ENCODE measurements at places on chromosomes 7 and 10.

GRCh38 chr10:51806079-51806835 lies 106.9 kb upstream of the CSTF2T start:
- DNase-seq = no peak

DNA sequence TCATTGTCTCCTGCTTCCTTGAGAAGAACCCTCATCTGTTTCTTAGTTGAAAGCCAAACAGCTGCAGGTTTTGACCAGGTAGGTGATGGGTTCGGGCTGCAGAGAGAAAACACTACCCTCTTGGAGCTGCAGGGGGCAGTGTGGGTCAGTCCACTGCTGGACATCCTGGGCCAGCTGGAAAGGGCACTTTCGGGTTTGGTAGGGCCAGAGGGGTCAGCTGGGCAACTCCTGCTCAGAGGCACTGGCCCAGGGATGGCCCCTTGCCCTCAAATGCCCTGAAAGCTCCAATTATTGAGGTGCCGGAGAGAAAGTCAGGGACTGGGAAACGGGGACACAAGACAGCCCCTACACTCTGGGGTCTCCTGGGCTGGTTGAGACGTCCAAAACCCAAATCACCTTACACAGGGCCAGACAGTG lies 90.7 kb downstream of the MKI67 start:
- DNase-seq = peak; percentile 41

GRCh38 chr10:129474642-129475041 lies 7.6 kb downstream of the MGMT start:
- no peak for DNase-seq

GRCh38 chr7:31935124-31936054 lies 134.8 kb downstream of the PDE1C start:
- DNase-seq = no peak

DNA sequence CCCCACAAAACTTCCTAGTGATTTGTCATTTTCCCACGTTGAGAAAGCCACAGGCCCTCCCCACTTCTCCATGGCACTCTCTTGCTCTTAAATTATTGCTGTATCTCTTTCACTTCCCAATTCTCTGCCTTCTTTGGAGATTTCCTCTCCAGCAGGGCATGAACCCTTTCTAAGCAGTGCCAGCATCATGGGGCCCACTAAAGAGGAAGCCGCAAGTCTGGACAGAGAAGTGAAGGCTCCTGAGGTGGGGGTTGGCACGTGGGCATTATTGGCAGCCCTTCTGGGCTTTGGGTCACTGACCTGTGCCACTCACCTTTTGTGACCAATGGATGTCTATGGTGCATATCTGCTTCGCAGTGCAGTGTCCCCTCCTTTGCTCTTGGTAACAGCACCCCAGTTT lies 97.7 kb upstream of the TCF7L2 start:
- DNase-seq = no peak

DNA sequence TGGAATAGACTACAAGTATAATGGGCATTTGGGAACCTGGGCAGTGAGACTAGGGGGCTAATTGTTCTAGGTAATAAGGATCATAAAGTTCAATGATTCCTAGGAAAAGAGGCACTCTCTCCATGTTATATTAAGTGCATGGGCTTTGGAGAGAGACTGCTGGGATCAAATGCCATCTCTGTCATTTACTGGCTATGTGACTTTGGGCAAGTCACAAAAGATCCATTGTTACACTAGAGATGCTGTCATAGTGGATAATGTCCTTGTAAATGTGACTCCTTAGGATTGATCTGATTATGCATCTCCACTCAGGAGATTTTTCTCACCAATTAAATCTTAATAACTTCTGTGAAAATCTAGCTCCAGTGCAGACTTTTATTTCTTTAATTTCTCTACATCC lies 156.3 kb upstream of the CACNA2D1 start:
- DNase-seq = no peak

GRCh38 chr7:50857804-50858489 lies 75.3 kb upstream of the GRB10 start:
- no peak for DNase-seq

DNA sequence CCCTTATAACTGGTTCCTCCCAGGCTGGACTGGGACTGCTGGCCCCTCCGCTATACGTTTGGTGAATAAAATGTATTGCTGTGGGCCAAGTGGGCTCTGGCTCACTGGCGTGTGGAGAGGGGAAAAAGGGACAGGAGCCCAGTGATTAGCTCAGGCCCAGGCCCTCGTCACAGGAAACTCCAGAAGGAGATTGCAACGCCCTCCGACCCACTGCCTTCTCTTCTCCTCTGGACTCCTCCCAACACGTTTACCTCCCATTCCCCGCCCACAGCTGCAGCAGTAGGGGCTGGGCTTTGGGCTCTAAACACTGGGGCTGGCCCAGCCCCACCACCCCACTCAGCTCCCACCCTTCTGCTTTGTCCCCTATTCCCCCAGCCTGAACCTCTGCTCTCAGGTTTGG lies 173.9 kb downstream of the NEURL1 start:
- DNase-seq = no peak

GRCh38 chr7:27194686-27195379 lies 5.1 kb downstream of the HOXA13 start:
- no peak for DNase-seq

GRCh38 chr10:103445767-103446567 lies 6.2 kb downstream of the CALHM2 start:
- no peak for DNase-seq

GRCh38 chr7:26759108-26759507 lies 105.3 kb downstream of the SKAP2 start:
- DNase-seq = no peak

DNA sequence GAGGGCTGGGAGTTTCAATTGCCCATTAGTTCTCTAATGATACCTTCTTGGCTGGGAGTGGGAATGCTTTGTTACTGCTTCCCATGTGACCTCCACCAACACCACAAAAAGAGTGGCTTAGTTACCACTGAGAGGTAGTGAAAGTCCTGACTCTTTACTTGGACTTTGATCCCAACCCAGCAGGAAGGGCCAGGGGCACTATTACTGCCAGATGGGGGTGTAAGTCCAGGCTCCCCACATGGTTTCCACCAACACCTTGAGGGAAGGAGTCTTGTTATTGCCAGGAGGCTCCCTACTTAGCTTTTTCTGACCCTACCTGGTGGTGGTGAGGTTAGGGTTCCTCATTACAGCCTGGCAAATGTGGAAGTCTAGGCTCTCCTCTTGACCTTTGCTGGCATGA lies 11.4 kb downstream of the GGCT start:
- DNase-seq = no peak

GRCh38 chr10:62027841-62028501 lies 126.5 kb downstream of the ARID5B start:
- DNase-seq = no peak

DNA sequence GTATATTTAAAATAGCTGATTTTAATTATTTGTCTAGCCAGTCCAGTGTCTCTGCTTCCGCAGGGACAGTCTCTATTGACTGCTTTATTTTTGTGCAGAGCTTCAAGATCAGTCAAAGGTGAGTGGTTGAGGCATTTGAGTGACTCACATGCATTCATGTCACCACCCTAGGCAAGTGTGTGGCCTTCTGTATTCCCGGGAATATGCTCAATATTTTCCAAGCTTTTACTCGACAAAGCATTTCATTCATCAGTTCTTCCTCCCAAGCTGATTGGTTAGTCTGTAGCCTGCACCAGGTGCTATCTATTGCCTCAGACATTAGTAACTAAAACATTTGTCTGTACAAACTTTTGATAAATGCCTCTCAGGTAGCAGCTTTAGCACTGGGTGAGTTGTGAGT lies 471.5 kb upstream of the NRG3 start:
- DNase-seq = no peak

- no peak for DNase-seq
Measured at GRCh38 chr10:26911811-26912461, 51.2 kb upstream of the ABI1 start.

DNA sequence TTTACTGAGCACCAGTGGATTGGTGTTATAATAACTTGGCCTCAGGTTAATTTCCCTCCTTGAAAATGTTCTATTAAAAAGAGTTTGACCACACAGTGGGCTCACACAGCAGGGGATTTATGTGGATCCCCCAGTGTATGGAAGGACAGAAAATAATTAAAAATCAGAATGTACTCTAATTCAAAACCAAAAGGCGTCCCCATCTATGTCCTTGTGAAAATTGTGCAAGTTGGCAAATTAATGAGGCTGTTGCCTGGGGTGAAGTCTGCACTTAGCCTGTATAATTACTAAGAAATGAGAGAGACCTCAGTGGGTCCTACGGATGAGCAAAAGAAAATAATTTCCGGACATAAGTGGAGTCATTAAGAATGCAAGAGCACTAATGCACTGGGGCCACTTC lies 31.1 kb downstream of the PIK3CG start:
- DNase-seq = no peak

- no peak for DNase-seq
Measured at GRCh38 chr10:70340137-70340536, 42.3 kb downstream of the LRRC20 start.

GRCh38 chr10:82759050-82759449 lies 884.1 kb downstream of the NRG3 start:
- no peak for DNase-seq

DNA sequence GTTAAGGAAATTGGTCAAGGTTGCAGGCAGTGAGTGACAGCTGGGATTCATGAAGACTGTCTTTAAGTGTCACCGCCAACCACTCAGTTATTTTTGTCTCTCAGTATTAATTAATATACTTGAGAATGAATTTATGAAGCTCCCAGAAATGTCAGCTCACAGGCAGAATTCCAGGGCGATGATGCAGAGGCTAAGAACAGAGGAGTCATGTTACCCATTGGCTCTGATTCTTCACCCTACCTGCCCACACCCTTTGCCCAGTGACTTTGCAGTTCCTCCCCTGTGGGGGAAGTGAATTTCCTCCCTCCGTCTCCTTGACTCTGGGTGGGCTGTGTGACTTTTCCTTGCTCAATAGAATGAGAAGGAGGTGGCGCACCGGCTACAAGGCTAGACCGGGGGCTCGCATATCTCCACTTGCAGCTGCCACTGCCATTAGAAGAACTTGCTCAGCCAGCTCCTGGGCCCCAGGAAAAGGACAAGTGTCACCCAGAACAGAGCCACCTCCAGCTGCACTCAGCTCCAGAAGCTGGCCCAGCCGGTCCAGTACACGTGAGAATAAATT lies 157.1 kb upstream of the PRKCQ start:
- DNase-seq = no peak

DNA sequence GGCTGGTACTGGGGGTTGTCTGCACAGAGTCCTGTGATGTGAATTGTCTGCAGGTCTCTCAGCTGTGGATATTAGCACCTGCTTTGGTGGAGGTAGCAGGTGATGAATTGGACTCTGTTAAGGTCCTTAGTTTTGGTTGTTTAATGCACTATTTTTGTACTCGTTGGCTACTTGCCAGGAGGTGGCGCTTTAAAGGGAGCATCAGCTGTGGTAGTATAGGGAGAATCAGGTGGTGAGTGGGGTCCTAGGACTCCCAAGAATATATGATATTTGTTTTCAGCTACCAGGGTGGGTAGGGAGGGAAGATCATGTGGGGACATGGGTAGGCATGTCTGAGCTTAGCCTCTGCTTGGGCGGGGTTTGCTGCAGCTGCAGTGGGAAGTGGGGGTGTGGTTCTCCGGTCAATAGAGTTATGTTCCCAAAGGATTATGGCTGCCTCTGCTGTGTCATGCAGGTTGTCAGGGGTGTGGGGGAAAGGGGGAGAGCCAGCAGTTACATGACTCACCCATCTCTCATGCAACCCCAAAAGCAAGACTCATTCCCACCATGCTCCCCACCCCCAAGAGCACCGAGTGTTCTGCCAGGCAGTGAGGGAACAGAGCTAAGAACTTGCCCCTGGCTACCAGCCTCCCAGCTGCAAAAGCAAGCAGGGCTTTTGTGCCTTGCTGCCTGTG lies 53.7 kb upstream of the ZNF273 start:
- DNase-seq = no peak
